Stimulated activated CD4-positive, alpha-beta T cell treated with anti-CD3 and anti-CD28 coated beads, Interleukin-2, amount 100 ng/mL, for 4 hours (primary cell): ENCODE measurements at places on chromosomes 11 and 22.

DNA sequence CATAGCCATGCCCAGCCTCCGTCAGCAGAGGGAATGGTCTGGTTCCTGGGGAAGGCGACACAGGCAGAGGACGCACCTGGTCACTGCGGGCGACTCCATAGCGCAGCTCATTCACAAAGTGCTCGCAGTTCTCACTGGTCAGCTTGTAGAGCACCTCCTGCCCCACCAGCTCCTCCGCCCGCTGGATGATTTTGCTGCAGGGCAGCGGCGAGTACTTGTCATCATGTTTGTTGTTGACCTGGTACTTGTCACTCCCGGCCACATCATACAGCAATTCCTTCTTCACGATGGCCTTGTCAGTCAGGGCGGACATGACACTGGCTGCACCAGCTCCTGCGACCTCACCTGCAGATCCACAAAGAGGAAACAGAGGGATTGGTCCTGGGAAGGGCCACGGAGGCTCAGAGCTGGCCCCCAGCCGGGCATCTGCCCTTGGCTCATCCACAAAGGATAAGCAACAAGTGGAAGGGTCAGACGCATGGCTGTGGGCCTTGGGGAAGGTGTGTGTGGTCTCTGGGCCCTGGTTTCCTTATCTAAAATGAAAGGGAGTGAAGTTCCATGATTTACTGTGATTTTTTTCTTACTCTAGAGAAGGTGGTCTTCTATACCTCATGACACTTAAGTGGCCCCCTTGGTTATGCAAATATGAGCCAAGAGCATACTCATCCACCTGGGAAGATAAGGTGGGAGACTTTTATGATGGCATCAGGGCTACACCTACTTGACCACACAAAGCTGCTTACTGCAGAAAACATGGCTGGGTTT is 24.0 kb downstream of the PLAAT3 start:
- no peak for DNase-seq

- no peak for DNase-seq
Measured at GRCh38 chr11:3836903-3837302, 3.9 kb downstream of the RHOG start.

- DNase-seq = no peak
Measured at GRCh38 chr22:30806391-30806861, 111.8 kb downstream of the OSBP2 start.

DNA sequence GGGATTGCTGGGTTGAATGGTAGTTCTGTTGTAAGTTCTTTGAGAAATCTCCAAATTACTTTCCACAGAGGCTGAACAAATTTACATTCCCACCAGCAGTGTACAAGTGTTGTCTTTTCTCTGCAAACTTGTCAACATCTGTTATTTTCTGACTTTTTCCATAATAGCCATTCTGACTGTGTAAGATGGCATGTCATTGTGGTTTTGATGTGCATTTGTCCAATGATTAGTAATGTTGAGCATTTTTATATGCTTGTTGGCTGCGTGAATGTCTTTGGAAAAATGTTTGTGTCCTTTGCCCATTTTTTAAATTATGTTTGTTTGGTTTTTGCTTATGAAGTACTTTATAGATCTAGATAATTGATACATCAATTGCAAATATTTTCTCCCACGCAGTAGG is 1025.0 kb downstream of the JRKL start:
- DNase-seq = no peak

- DNase-seq = no peak
Measured at GRCh38 chr11:86660736-86661135, 11.7 kb downstream of the ME3 start.
